Esophagus squamous epithelium (tissue), 5 donors: ENCODE measurements at places on chromosomes 7 and 10.

DNA sequence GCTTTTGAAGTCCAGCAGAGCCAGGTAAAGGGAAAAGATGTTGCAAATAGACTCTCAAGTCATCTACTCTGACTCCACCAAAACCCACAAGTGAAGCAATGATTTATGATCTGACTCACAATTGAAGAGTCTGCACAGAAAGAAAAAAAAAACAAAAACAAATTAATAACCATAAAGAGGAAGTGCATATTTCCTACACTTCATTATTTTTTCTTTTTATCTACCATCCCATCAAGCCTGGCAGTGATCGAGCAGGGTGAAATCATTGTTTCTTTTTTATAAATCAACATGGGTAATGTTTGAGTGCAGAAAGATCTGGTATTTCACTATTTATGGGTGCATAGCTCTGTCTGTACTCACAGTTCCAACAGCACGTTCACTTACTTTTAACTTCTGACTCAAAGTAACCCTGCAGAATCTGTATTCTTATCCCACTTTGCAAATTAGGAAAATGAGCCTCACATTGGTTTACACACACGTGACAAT, 829.0 kb downstream of the TNS3 start:
- no peak for DNase-seq

DNA sequence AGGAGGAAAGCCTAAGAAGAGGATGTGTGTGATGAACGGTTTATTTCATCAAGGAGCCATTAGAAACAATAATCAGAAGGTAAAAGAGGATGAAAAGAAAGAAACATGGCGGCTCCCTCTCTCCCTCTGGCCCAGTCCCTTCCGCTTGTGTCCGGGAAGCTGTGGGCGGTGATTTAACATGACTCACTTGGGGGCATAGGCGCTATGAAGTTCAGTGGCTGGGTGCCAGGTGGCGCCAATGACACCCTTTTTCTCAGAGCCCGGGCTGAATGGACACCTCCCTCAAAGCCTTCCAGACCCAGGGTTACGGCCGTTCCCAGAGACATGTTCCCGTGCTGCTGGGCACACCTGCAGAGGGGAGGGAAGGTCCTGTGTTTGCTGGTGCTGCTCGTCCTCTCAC, 244.0 kb downstream of the SKAP2 start:
- no peak for DNase-seq

- DNase-seq, result no peak
These were observed 46.2 kb upstream of the ARL4A start for GRCh38 chr7:12641196-12641595.

GRCh38 chr7:120512701-120513100, 239.7 kb downstream of the KCND2 start:
- no peak for DNase-seq

GRCh38 chr7:11748884-11749283, 83.1 kb downstream of the THSD7A start:
- DNase-seq, result no peak

- DNase-seq, result no peak
These were observed 121.2 kb downstream of the ZMIZ1 start for GRCh38 chr10:79189853-79190435.

DNA sequence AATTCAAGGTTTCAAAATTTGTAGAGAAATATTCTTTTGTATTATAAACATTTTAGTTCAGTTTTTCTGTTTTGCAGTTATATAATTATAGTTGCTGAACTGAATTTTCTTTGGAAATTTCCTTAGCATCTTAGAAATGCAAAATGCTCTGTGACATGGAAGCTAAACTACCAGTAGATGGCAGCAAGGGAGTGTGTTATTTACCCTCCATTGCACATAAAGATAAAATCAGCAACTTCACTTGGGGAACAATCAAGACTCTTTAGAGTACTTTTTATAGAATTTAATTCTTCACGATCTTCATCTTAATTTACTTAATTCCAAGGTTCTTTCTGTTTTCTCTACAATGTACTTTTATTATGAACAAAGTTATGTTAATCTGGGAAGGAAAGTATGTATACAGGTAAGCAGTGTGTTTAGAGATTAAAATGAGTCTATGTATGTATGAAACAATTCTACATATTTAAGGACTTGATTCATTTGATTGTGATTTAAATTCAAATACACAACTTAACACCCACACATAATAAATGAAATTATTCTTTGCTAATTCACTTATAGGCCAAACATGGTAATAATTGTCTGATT, 404.2 kb downstream of the THSD7A start:
- no peak for DNase-seq

- DNase-seq, result no peak
These were observed 1148.0 kb upstream of the CELF2 start for GRCh38 chr10:9869606-9870176.

DNA sequence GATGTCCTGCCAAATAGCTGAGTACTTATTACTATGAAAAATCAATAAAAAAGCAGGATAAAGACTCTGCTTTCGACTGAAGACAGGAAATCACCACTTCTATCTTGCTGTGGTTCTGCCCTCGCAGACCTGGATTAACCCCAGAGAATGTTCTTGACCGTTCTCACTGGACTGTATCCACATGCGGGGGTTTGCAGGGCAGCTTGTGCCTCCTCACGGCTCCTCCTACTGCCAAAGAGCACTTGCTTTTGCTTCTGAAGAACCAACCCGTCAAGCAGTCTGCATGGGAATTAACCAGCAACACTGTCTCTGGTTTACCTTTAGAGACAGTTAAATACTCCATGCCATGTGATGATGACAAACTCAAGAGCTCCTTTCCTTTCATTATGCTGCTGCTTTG, 184.0 kb downstream of the GFRA1 start:
- no peak for DNase-seq

GRCh38 chr10:63253040-63253439, 119.9 kb downstream of the NRBF2 start:
- no peak for DNase-seq

DNA sequence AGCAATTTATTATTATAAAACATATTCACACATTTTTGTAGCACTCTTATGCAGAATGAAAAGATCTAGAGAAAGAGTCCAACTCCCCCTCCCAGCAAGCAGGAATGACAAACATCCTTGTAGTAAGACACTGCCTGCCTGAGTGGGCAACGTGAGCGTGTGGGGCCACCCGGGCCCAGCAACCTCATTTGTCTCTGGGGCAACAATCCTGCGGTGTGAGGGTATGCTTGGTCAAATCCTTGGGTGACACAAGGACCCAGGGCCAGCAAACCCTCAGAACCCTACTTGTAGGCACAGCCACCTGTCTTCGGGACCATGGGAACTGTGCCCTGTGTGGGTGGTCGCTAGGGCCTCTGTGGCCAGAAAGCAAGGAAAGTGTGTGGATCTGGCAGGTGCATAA, 10.7 kb downstream of the RHEB start:
- DNase-seq, result no peak

- no peak for DNase-seq
These were observed 18.4 kb upstream of the STEAP2 start for GRCh38 chr7:90192876-90193750.

- DNase-seq, result peak; percentile 43
These were observed 598 bp downstream of the MMS19 start for GRCh38 chr10:97497572-97498075.

DNA sequence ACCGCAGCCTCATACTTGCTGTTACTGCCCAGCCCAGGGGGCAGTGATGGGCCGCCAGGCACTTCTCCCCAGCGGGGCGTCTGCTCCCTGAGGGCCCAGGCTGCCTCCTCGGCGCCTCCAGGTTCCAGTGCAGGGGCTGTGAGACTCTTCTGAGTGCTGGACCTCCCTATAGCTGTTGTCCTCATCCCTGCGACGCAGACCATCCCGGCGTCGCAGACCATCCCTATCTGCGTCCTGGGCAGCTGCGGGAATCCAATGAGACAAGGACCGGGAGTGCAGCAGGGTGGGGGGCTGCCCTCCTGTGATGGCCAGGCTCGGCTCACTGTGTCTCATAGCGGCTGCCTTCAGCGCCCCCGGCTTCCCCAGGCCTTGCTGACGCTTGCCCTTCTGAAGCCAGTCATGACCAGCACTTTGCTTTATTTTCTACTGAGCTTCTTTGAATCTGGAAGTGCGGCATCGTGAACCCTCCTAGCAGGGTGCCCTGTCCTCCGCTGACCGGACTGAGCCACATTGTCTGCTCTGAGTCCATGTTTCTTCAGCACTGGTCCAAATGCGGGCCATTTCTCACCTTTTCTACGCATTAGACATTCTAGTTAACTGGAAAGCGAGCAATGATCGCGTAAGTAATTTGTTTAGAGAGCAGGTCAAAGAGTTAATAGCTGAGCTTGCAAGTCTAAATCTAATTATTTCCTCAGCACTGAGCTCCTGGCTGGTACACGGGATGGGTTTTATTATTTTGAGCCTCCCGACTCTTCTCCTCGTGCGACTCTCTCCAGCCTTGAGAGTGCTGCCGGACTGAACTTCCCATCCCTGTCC, 339.5 kb downstream of the WDR37 start:
- DNase-seq, result no peak

- DNase-seq, result no peak
These were observed 57.5 kb upstream of the SHH start for GRCh38 chr7:155869784-155870076.

DNA sequence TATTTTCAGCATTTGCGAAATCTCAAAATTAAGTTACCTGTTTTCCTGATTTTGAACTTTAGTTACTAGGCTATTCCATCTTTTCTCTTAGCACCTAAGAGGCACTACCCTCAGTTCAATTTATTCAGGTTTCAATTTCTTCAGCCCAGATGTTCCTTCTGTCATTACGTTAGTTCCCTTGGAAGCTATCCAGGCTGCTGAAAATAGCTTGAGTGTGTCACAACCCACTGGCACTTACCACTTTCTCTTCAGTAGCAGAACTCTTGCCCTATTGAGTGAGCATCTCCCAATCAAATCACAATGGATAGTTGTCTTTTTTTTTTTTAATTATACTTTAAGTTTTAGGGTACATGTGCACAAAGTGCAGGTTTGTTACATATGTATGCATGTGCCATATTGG, 332.7 kb upstream of the LRGUK start:
- DNase-seq, result no peak

GRCh38 chr10:23253780-23254179, 61.7 kb downstream of the PTF1A start:
- no peak for DNase-seq

- no peak for DNase-seq
These were observed 64.6 kb downstream of the GSAP start for GRCh38 chr7:77351539-77352004.

DNA sequence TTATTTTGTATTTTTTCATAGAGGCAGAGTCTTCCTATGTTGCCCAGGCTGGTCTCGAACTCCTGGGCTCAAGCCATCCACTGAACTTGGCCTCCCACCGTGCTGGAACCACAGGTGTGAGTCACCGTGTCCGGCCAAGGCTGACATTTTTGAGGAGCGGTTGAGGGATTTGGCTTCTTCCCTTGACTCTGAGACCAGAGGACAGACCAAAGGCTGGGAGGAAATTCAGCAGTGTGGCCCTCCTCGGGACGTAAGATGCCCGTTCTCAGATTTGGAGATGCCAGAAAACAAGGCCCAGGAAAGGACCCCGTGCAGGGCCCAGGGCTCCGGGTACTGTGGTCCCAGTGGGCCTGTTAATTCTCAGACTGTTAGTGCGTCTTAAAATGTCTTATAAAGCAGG, 146.2 kb downstream of the WDR37 start:
- no peak for DNase-seq

DNA sequence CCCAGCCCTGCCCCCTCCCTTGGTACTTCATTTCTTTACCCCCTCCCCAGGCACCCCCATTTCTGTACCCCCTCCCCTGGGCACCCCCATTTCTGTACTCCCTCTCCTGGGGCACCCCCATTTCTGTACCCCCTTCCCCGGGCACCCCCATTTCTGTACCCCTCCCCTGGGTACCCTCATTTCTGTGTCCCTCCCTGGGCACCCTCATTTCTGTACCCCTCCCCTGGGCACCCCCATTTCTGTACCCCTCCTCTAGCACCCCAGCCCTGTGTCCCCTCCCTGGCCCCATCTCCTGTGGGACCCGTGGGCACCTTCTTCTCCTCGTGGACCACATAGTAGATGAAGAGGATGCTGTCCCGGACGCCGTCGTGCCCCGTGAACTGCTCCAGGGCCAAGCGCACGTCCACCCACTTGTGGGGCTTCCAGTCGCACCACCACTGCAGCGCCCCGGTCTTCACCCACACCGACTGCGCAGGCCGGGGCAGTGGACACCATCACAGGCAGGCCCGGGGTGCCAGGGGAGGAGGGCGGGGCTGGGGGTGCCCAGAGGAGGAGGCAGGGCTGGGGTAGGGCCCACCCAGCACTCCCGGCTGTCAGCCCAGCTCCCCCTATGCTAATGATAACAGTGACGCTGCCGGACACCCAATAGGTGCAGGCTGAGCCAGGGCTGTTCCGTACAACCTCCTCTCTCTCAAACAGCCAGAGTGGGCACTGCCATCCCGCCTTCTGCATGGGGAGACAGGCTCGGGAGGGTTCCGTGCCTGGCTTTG, 20.4 kb downstream of the TECPR1 start:
- no peak for DNase-seq

DNA sequence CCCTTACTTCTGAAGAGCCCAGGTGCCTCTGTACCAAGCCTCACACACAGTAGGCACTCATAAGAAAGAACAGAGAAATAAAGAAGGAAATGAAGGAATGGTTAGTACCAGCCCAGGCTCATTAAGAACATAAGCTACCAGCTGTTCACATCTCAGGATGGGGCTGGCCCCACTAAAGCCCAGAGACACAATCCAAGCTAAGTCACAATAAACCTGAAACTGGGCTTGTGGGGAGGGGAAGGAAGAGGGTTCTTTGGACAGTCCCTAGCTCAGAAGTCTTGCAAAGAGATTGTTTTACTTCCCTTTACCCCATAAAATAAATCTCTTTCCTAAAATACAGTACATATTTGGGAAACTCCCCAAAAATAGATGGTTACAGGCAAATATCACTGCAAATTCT, 24.3 kb downstream of the FBXW4 start:
- DNase-seq, result no peak

DNA sequence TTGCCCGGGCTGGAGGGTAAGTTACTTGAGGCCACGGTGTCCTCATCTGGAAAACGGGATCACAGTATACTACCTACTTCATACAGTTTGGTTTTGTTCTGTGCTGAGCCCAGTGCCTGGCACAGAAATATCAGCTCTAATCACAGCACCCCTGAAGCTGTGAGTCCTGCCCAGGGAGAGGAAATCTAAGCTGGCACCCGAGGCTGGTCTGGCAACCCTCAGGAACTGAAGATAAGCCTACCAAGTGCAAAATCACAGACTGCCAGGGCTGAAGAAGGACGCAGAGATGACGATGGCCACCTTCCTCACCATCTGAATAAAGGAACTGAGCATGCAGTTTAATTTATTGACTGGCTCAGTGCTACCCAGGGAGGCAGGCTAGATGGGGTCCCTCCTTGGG, 7.7 kb upstream of the TMEM120A start:
- DNase-seq, result no peak

- no peak for DNase-seq
These were observed 62.7 kb downstream of the SEMA3E start for GRCh38 chr7:83586281-83586680.

- no peak for DNase-seq
These were observed 378.6 kb upstream of the PRKCQ start for GRCh38 chr10:6958711-6959110.

- no peak for DNase-seq
These were observed 7.0 kb downstream of the PTF1A start for GRCh38 chr10:23198940-23199767.
